HuH-7.5 (cell line): ENCODE measurements at places on chromosomes 11 and 22.

DNA sequence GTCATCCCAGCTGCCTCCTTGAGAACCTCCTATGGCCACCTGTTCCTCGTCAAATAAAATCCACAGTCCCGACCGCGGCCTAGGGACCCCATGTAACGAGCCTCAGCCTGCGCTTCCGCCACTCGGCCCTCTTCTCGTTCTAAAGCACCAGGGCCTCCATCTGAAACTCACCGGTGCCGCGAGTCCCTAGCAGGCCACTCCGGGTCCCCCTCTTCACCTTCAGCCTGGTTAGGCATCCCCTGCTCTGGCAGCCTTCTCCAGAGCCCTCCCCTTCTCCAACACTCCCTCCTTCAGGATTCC, 2.4 kb upstream of the SSTR3 start:
- DNase-seq: no peak

- no peak for DNase-seq
Measured at GRCh38 chr11:104338186-104338585, 174.2 kb upstream of the PDGFD start.

- DNase-seq: no peak
Measured at GRCh38 chr11:8266246-8267241, 2.9 kb upstream of the LMO1 start.

DNA sequence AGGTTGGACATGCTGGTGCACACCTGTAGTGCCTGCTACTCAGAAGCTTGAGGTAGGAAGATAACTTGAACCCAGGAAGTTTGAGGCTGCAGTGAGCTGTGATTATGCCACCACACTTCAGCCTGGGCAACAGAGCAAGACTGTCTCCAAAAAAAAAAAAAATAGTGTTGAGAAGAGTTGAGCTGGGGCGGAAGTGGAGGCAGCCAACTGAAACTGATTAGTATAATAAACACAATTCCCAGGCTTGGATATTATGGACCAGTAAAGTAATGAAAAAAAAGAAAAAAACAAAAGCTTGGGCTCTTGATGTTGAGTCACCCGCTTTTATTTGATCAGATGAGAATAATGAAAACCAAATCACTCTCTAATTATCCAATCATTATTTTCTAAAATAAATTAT, 21.0 kb downstream of the LDLRAD3 start:
- no peak for DNase-seq

DNA sequence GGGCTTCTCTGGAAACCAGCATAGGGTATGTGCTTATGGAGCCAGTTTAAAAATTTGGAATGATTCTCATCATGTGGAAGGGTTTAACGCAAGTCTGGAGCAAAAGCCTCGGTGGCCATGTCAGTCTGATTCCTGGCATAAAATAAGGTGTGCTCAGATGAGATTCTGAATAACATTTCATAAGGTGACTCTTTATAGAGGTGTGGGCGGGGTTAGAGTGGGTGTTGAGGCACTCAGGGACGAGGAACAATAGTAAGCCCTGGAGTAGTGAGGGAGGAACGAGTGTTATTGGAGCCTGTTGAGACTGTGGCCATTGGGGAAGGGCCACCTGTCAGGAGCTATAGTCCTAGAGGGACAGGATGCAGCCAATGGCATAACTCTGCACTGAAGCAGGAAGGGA, 13.0 kb upstream of the KIRREL3 start:
- DNase-seq: no peak

GRCh38 chr22:22357024-22357883, 112.7 kb downstream of the VPREB1 start:
- peak; percentile 65 for DNase-seq

DNA sequence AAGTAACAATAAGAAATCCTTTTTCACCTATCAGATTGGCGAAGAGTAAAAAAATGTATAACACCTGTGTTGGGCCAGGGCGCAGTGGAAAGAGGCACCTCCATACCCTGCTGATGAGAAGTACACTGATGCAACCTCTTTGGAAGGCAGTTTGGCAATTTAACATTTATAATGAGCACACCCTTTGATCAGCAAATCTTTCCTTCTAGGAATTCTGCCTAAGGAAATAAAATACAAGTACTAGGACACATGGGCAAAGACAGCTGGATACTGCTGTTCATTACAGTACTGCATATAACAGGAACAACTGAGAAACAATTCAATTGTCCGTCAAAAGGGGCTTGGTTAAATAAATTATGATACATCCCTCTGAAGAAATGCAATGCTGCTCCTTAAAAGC, 110.1 kb downstream of the RPL27A start:
- no peak for DNase-seq

DNA sequence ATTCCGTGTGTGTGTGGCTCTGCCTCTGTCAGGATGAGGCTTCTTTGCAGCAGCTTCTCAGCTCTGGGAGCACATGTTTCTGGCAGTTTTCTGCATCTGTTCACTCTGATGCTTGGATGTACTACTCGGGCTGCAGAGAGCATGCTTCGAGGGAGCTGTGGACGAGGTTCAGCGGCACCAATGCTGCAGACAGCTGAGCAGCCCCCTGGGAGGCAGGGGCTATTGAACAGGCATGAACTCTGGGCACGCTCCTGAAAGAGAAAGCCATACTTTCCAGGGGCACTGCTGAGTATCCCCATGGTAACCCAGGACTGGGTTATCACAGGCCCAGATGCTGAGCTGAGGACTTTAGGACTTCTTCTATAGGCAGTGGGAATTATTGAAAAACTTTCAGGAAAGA, 33.8 kb downstream of the ADAMTS8 start:
- DNase-seq: no peak

- no peak for DNase-seq
Measured at GRCh38 chr11:57792060-57792541, 30.5 kb downstream of the CTNND1 start.

DNA sequence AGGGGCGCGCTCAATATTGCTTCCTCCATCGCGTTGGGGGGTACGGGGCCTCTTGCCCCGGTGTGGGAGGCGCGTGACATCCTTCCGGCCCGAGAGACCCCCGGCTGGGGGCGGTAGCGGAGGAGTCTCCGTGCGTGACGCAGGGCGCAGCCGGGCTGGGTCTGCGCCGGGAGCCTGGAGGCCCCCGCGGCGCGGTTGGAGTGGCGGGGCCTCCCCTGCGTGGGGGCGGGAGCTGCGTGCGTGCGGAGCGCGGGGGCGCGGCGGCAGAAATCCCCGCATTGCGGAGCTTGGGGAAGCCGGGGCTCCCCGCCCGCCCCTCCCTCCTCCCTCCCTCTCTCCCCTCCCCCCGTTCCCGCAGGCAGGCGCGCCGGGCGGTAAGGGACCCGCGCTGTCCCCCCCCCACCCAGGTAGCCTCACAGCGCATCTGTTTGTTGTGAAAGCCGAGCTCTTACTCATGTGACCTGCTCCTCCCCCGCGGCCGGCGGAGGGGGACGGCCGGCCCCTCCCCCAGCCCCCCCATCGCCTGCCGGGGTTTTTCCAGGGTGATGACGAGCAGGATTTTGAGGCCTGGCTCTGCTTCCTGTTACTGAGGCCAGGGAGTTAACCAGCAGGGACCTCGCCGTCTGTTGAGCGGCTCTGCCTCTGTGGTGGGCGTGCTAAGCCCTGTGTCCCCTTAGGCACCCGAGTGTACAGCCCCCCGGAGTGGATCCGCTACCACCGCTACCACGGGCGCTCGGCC, 1.6 kb downstream of the PIM3 start:
- peak; percentile 96 for DNase-seq

GRCh38 chr22:46684706-46685105, 53.3 kb downstream of the CERK start:
- DNase-seq: no peak

- DNase-seq: peak; percentile 67
Measured at GRCh38 chr11:57458060-57458409, 2.3 kb upstream of the RTN4RL2 start.

DNA sequence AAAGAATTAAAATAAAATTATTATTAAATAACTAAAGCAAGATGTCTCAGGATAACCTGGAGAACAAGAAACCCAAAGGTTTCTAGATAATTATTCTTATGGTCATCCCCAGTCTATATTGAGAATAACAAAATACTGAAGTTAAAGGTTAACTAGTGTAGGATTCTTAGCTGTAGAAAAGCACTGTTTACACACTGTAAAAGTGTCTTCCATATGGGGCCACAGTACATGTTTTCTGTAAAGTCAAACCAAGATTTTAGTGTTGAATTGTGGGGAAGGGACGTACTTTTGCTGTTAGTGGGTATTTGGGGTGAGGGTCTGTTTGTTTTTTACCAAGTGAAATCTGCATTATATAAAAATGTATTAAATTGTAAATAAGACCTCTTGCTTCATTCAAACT, 47.5 kb upstream of the SOX6 start:
- DNase-seq: no peak

- no peak for DNase-seq
Measured at GRCh38 chr11:45455536-45455935, 169.4 kb upstream of the SYT13 start.

GRCh38 chr11:80379620-80380278, 938.9 kb upstream of the TENM4 start:
- no peak for DNase-seq

GRCh38 chr11:102603091-102603490, 22.0 kb downstream of the MMP20 start:
- DNase-seq: peak; percentile 32

DNA sequence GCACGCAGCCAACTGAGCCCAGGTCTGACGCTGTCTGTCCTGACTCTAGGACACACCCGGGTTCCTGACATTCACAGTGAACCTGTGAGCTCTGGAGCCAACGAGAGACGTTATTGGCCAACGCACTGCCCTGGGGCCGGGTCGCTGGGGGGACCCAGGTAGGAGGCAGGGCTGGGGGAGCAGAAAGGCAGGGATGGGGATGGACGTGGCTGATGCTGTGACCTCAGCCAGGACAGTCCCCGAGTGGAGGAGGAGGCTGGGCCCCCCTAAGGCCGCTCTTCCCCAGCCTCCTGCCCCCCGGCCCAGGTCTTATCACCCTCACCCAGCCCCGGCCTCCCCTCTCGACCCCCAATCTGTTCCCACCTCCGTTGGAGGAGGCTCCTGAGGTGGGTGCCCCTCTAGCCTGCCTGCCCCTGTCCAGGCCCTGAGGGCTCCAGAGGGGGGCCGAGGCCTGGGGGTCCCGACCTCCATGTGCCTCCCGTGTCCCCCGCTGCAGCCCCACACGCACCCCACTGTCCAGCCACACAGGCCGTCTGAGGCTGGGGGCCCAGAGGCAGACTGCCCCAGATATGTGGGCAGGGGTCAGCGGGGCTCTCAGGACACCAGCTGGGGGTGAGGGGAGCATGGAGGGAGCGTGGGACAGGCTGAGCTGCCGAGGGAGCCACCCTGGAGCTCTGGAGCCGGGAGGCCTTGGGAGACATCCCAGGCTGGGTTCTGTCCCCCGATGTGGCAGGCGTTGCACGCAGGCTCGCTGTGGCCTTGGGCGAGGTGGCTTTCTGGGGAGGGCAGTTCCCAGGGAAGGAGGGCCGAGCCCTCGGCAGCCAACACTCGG, 29.2 kb upstream of the MUC5AC start:
- DNase-seq: no peak

DNA sequence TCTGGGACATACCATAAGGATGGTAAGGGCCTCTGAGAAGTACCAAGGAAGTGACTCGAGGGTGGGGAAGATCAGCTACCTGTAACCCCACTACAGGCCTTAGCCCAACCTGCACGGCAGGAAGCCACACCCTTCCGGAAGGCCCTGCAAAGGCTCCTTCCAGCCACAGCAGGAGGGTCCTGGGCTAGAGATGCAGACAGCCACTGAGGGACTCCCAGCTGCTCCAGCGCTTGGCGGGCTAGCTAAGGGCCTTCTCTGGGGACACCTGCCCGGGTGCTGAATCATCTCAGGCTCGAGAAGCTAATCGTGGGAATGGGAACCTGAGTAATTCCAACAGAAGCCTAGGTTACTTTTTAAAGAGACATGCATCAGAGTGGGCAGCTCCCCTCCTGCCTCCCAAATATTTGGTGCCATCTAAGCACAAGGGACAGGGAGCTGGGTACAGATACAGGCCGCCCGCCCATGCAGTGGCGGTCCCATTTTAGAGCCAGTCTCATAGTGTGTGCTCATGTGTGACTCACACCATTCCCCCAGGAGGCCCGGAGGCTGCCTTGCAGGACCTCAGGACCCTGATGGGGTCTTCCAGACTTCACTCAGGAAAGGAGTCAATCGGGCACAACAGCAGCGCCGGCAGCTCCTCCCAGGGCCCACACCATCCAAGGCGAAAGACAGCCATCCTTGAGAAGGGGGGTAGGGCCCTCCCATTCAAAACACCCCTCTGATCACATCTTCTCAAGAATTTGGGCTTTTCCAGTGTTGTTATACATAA, 8.0 kb downstream of the MYH9 start:
- DNase-seq: no peak
